ENCODE measurements at places on chromosomes 6 and 20. TPM values are rescaled to one million over a fixed set of nuclear protein-coding genes. Genes with fewer than 3 reads are reported as not detected.

GFOD1 gene
- total RNA-seq = 5.0 TPM

- H3K36me3 ChIP-seq = no peaks in the 10 kb centered on the region
- H3K4me3 ChIP-seq = no peak overlapping the region
- H3K27ac ChIP-seq = no peak overlapping the region
- no peak for DNase-seq
- H3K27me3 ChIP-seq = no peaks in the 10 kb centered on the region
These were observed 199.3 kb downstream of the GJA10 start for GRCh38 chr6:90093558-90094073.

DNA sequence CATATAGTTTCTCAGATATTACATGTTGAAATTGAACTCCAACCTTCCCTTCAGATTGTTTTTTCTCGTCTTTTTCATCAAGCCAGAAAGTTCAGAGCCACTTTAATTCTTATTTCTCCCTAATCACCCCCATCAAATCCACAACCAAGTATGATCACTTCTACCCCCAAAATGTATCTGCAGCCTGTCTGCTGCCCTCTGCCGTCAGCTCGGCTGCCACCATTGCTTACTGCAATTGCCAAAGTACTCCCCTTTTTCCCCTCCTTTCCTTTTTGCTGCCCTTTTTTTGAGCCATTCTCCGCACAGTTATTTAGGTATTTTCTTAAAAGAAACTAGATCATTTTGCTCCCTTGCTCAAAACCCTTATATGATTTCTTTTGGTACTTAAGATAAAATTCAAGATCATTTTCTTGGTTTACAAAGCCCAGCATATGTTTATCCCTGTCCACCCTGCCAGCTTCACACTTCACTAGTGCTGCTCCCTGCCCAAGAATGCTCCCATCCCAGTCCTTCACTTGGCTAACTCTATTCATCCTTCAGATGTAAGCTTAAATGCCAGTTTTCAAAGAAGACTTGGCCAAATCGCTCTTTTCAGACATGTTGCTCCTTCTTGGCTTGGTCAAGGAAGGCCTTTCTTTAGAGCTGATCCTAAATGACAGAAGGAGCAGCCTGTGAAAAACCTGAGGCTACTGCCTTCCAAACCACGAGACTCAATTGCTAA lies 63.7 kb downstream of the SH3BGRL2 start:
- no peaks in the 10 kb centered on the region for H3K36me3 ChIP-seq
- no peak for DNase-seq
- no peaks in the 10 kb centered on the region for H3K4me1 ChIP-seq
- no peak overlapping the region for H3K27ac ChIP-seq
- no peaks in the 10 kb centered on the region for H3K27me3 ChIP-seq

- H3K36me3 ChIP-seq = no peaks in the 10 kb centered on the region
- H3K27me3 ChIP-seq = no peaks in the 10 kb centered on the region
- no peak for DNase-seq
- H3K4me3 ChIP-seq = no peak overlapping the region
These were observed 8.5 kb downstream of the GHRH start for GRCh38 chr20:37253087-37253486.

GRCh38 chr6:11012976-11013720 lies 31.0 kb downstream of the ELOVL2 start:
- no peaks in the 10 kb centered on the region for H3K36me3 ChIP-seq
- peaks cover 11% of the 10 kb centered on the region for H3K4me1 ChIP-seq
- no peak overlapping the region for H3K4me3 ChIP-seq
- DNase-seq = no peak
- H3K27ac ChIP-seq = no peak overlapping the region

GRCh38 chr6:82958551-82958950 lies 107.1 kb downstream of the UBE3D start:
- no peaks in the 10 kb centered on the region for H3K27me3 ChIP-seq
- no peaks in the 10 kb centered on the region for H3K36me3 ChIP-seq
- H3K4me3 ChIP-seq = no peak overlapping the region

FAM217A gene
- 30.6 TPM for total RNA-seq

DNA sequence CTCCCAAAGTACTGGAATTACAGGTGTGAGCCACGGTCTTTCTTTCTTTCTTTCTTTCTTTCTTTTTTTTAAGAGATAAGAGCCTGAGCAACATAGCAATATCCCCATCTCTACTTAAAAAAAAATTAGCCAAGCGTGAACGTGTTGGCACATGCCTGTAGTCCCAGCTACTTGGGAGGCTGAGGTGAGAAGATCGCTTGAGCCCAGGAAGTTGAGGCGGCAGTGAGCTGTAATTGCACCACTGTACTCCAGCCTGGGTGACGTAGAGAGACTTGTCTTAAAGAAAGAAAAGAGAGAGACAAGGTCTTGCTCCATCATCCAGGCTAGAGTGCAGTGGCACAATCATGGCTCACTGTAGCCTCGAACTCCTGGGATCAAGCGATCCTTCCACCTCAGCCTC lies 162.0 kb upstream of the MLN start:
- no peak overlapping the region for H3K27ac ChIP-seq
- DNase-seq = no peak
- H3K4me1 ChIP-seq = no peaks in the 10 kb centered on the region
- no peaks in the 10 kb centered on the region for H3K36me3 ChIP-seq
- no peak overlapping the region for H3K4me3 ChIP-seq
- H3K27me3 ChIP-seq = no peaks in the 10 kb centered on the region

AVP gene
- total RNA-seq = not detected

MEP1A gene
- total RNA-seq = 0.93 TPM

MACROD2 gene
- 16.8 TPM for total RNA-seq

- H3K27me3 ChIP-seq = no peaks in the 10 kb centered on the region
- no peaks in the 10 kb centered on the region for H3K36me3 ChIP-seq
- no peak overlapping the region for H3K4me3 ChIP-seq
- no peaks in the 10 kb centered on the region for H3K4me1 ChIP-seq
- H3K27ac ChIP-seq = no peak overlapping the region
These were observed 138.5 kb upstream of the UST start for GRCh38 chr6:148608199-148608951.

DNA sequence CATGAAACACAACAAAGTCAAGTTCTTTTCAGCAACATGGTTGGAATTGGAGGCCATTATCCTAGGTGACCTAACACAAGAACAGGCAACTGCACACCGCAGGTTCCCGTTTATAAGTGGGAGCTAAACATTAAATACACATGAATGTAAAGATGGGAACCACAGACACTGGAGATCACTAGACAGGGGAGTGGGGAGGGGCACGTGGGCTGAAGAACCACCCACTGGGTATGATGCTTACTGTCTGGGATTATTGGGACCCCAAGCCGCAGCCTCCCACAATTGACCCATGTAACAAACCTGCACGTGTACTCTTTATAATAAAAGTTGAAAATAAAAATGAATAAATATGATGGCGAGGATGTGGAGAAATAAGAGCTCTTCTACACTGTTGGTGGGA lies 8.6 kb upstream of the RAET1G start:
- H3K27ac ChIP-seq = no peak overlapping the region
- no peak overlapping the region for H3K4me3 ChIP-seq
- no peaks in the 10 kb centered on the region for H3K27me3 ChIP-seq
- H3K4me1 ChIP-seq = no peaks in the 10 kb centered on the region
- no peaks in the 10 kb centered on the region for H3K36me3 ChIP-seq

LSM14B gene
- 137 TPM for total RNA-seq

DNA sequence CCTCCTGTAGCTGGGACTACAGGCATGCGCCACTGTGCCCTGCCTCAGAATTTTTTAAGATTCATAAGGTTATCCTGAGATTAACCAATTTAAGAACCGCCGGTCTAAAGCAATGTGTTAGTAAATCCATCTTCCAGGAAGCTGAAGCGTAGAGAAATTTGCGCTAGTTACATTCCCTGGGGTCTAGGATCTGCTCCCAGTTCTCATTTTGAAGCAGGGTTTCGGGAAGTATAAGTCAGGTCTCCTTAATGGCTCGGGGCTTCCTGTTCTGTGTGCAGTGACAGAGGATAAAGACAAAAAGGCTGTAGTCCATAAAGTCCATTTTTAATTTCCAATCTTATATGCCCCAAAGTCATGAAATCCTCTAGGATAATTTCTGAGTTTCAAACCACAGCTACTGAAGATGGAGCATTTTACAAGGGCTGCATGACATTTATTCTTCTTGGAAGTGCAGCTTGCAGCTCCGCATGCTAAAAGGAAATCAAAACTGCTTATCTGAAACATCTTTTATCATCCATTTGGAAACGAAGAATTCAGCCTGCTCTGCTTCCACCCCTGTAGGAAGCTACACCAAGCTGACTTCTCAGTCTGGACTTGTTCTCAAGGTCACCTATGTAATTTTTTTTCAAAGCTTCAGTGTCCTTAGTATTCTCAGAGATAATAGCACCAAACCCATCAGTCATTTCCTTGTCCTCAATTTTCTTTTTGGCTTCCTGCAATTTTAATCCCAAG lies 326.1 kb downstream of the PRL start:
- no peaks in the 10 kb centered on the region for H3K4me1 ChIP-seq
- no peaks in the 10 kb centered on the region for H3K27me3 ChIP-seq
- H3K27ac ChIP-seq = no peak overlapping the region

Data from testis (tissue), 5 donors.